ENCODE measurements at places on chromosomes 4 and X.
A peak's percentile ranks its signal among the peaks of the same experiment; 100 is the strongest.

- DNase-seq, result no peak
Observed at GRCh38 chrX:63652086-63652765, 132.8 kb downstream of the ARHGEF9 start.

- no peak for DNase-seq
Observed at GRCh38 chr4:151105454-151106032, 6.1 kb downstream of the RPS3A start.

GRCh38 chr4:110793381-110793801 is 170.5 kb upstream of the PITX2 start:
- DNase-seq, result no peak

GRCh38 chrX:115368876-115369275 is 79.4 kb downstream of the LUZP4 start:
- DNase-seq, result no peak

DNA sequence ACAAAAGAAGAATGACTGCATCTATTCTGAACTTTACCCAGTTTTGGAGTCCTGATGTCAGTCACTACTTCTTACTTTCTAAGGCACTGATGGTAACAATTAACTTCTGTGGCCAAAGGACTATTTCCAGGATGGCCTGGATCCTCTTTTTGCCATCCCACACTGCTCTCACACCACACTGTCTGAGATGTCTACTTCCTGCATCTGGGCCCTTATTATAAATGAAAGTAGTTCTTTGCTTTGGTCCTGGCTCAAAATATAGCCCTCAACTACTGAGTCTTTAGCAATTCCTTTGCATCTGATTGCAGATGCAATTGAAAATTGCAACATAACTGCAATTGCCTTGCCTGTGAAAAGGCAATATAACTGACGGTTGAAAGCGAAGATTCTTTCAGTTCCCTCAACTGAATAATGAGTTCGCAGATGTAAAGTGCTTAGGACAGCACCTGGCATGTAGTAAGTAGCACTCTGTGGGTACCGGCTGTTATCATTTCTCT is 44.2 kb downstream of the COQ2 start:
- DNase-seq, result no peak

- no peak for DNase-seq
Observed at GRCh38 chr4:114257501-114257900, 278.1 kb upstream of the ARSJ start.

DNA sequence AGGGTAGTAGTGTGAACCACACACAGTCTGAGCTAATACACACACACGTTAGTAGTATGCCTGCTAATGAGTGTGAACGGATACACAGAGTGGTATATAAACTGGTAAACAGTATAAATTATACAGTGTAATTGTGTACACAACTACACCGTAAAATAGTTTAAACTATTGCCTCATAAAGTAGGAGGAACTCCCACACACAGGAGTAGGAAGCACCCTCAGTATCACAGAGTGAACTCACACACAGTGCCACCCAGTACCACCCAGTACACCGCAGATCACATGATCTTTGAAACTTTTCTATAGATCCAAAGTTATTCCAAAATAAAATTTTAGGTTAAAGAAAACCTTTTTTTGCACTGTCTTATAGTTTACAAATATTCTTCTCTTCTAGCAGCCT is 275.1 kb downstream of the ADGRA3 start:
- no peak for DNase-seq

DNA sequence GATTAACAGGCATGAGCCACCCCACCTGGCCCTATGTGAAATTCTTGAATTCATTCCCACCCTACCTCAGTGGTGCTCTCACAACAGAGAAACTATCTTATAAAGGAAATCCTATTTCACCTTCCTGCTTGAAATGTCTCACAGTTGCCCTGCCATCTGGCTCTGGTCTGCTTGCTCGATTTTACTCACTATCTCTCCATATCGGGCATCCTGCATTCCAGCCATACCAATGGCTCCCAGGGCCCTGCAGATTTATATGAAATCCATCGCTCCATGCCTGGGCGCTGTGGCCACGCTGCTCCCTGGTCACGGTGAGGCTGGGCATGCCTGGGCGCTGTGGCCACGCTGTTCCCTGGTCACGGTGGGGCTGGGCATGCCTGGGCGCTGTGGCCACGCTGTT is 15.8 kb downstream of the SORBS2 start:
- no peak for DNase-seq

DNA sequence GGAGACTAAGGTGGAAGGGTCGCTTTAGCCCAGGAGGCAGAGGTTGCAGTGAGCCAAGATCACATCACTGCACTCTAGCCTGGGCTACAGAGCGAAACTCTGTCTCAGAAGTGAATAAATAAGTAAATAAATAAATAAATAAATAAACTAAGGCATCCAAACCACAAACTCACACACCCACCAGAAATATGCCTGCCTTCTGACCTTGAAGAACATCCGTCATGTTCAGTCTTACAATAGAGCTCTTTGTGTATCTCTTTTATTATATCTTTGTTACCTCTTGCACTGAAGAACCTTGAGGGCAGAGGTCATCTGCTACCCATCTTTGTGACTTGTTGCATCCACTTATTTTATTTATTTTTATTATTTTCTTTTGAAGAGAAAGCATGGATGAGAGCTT is 71.6 kb downstream of the PRRG1 start:
- no peak for DNase-seq

DNA sequence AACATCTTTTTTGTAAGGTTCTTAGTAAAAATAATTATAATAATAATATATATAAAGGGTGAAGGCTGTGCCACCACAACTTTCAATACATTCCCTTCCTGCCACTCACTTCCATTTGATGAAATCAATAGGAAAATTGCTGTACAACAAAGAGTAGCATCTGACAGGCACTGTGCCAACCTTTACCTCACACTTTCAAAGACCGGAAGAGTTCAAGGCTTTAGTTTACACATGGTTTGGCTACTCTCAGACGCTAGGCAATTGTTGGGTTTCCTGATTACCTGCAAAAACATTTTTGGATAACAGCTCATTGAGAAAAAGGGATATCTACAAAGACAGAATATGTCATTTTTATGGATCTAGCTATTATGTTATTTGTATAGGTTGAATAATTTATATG is 5.5 kb upstream of the ING2 start:
- DNase-seq, result no peak

DNA sequence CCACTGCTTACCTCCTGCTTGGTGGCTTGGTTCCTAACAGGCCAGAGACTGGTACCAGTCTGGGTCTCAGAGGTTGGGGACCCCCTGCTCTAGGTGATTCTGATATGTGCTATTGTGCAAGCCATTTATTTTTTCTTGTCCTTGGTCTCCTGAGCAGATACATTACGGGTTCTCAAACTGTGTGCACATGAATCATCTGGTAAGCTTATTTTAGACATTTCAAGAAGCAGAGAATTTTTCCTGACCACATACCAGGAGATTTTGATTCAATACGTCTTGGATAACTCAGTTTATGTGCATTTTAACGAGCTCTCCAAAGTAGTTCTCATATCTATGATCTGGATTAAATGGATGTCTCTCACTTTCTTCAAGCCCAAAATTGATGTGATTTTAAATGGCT is 77.2 kb downstream of the FHIP1A start:
- DNase-seq, result no peak

DNA sequence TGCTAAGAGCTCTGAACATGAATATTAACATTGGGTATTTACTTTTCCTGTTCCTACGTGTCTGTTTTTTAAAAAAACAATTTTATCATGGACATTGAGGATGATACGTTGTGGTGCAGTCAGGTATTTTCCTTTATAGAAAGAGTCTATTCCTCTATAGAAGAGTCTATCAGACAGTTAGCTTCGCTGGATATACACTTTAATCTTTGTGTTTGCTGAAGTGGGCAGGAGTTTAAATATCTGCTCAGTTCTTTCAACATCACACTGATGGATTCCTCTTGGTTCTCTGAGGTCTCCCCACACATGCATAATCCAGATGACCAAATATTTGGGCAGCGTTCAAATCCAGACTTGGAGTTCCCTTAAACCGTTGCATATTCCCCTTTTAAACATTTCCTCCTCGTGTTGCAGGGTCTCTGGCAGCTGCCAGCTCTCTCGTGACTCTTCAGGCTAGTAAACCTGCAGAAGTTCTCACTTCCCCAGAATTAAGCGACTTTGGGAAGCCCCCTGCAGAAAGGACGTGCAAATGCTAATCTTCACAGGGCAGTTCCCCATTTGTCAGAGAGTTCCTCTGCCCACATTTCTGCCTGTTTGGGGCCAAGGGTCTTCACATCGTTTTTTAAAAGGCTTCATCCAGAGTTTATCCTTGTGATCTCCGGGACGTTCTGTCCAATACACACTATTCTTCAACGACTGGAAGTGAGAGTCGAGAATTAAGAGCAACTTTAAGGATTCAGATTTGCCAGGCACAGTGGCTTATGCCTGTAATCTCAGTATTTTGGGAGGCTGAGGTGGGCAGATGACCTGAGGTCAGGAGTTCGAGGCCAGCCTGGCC is 20.5 kb upstream of the DHRSX start:
- no peak for DNase-seq

- no peak for DNase-seq
Observed at GRCh38 chr4:168877511-168878491, 132.3 kb downstream of the CBR4 start.

GRCh38 chr4:6478546-6479220 is 6.3 kb upstream of the PPP2R2C start:
- no peak for DNase-seq

GRCh38 chr4:141229408-141230101 is 8.9 kb downstream of the ZNF330 start:
- no peak for DNase-seq

GRCh38 chr4:185685804-185686203 is 126.2 kb downstream of the SORBS2 start:
- DNase-seq, result no peak

GRCh38 chr4:20428436-20429160 is 176.9 kb downstream of the SLIT2 start:
- DNase-seq, result no peak

DNA sequence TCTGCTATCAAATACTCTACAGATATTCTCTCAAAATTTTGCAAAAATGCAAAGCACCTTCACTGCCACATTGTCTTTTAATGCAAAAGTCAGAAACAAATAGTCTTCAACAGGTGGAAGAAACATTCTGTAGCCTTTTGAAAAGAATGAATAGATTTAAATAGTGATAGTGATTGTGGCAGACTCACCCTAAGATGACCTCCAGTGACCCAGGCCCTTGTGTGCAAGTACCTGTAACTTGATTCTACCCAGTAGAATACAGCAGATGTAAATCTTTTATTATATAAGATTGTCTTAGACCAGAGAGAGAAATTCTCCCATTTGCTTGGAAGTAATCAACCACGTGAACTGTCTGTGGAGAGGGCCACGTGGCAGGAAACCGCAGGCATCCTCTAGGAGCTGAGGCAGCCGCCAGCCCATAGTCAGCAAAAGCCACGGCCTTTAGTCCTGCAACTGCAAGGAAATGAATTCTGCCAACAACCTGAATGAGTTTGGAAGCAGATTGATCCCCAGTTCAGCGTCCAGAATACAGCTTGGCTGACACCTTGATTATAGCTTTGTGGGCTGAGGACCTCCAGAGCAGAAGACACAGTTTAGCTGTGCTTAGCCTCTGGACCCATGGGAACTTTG is 272.5 kb downstream of the ARHGAP10 start:
- DNase-seq, result no peak

- no peak for DNase-seq
Observed at GRCh38 chr4:151202851-151203455, 74.0 kb upstream of the PRSS48 start.

- no peak for DNase-seq
Observed at GRCh38 chr4:57351731-57352130, 241.5 kb upstream of the IGFBP7 start.

DNA sequence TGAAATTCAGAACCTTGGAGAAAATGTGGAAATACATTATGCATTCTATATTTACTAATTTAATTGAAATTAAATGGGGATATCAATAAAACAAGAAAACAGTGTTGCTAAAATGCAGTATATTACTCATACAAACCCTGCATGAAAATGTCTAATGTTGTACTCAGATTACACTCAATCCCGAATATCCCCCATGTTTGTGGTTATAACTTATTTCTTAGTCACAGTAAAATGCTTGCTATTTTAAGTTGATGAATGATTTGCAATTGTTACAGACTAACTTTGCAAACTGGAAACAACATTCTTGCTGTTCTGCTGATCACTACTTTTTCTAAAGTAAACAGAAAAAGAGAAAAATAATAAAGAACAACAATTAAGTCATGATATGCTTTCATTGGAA is 33.1 kb upstream of the ANXA10 start:
- no peak for DNase-seq

GRCh38 chr4:72701987-72702819 is 133.2 kb upstream of the ADAMTS3 start:
- no peak for DNase-seq

DNA sequence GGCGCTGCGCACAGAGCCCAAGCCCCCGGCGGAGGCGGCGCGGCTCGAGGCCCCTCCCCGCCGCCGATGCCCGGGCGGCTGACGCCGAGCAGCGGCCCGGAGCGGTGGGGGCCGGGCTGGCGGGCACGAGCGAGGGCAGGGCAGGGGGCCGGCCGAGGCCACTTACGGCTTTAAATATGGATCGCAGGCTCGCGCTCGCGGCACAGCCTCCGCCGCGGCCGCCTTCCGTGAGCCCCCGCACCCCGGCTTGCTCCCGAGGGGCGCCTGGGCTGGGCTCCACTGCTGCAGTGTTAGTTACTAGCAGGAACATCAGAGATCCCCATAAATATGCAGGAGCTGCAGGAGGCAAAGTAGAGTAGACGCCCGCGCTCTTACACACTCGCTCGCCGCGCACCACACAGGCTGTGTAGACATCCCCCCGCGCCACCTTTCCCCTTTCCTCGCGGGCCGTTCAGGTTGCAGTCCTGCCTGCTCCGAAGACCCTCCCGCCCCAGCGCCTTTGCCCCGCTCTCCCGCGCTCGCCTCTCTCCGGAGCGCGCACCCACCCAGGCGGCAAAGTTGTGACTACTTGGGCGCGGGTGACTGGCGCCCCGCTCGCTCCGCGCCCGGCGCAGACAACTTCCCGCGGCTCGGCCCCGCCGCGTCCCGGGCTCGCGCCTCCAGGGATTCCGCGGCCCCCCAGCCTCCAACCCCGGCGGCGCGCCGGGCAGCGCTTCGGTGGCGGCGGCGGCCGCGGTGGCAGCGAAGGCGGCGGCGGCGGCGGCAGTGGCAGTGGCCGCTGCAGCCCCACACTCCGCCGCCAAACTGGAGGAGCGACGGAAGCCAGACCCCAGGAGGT is 152.0 kb upstream of the SLC4A4 start:
- peak; percentile 3 for DNase-seq

- DNase-seq, result no peak
Observed at GRCh38 chr4:125739760-125740159, 425.0 kb downstream of the FAT4 start.

- no peak for DNase-seq
Observed at GRCh38 chr4:113539408-113539807, 222.1 kb downstream of the CAMK2D start.

GRCh38 chrX:132037479-132037993 is 14.4 kb downstream of the STK26 start:
- DNase-seq, result no peak

GRCh38 chr4:101475246-101475645 is 127.9 kb upstream of the PPP3CA start:
- no peak for DNase-seq

GRCh38 chr4:165851256-165851655 is 21.8 kb upstream of the TLL1 start:
- DNase-seq, result no peak
